SK-N-SH (cell line): ENCODE measurements at places on chromosomes 13 and 19.

GRCh38 chr19:13091400-13092157 lies 11.1 kb downstream of the LYL1 start:
- peak; percentile 91 for DNase-seq

DNA sequence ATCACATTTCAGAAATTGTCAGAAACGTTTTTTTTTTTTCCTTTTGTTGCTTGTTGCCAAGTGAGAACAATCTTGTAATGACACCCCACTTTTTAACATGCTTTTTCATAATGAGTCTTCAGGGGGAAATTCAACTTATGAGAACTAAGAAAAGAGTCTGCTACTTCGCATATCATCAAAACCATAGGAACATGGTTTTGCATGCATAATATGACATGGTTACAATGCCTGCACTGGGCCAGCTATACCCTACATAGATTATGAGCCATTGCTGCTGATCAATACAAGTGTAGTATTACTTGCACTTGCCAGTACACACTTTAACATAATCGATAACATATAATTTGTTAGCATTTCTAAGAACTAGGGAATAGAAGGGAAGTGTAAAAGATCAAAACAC lies 191.0 kb upstream of the NBEA start:
- DNase-seq, result no peak

DNA sequence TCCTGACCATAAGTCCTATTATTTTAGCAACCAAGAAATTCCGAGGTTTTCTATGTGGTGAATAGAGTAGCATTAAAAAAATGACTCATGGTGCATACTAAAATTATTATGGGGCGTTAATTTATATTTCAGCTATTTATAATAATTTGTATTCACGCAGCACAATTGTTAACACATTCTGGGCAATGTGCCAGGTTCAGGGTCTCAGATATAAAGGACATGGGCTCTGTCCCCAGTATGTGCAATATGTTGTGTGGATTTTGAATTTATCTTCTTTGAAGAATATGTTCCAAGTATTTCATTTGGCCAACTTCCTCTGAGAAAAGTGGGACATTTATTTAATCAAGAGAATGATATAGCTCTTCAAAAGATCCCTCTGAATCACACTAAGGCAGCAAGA lies 1434.7 kb upstream of the PRR20A start:
- DNase-seq, result no peak

GRCh38 chr19:7400815-7401214 lies 52.1 kb downstream of the ARHGEF18 start:
- DNase-seq, result no peak
